ENCODE measurements at places on chromosomes 4 and X. TPM values are rescaled to one million over a fixed set of nuclear protein-coding genes. Genes with fewer than 3 reads are reported as not detected.

GRCh38 chr4:17535906-17536305 is 20.9 kb downstream of the CLRN2 start:
- H3K27ac ChIP-seq, result no peak overlapping the region
- H3K4me3 ChIP-seq, result no peak overlapping the region
- H3K27me3 ChIP-seq, result no peaks in the 10 kb centered on the region
- H3K36me3 ChIP-seq, result no peaks in the 10 kb centered on the region
- no peaks in the 10 kb centered on the region for H3K4me1 ChIP-seq

- DNase-seq, result no peak
- no peak overlapping the region for H3K27ac ChIP-seq
- H3K27me3 ChIP-seq, result no peaks in the 10 kb centered on the region
- H3K4me3 ChIP-seq, result no peak overlapping the region
Observed at GRCh38 chr4:98480535-98480934, 177.9 kb downstream of the TSPAN5 start.

PRSS48 gene
- not detected for total RNA-seq

DNA sequence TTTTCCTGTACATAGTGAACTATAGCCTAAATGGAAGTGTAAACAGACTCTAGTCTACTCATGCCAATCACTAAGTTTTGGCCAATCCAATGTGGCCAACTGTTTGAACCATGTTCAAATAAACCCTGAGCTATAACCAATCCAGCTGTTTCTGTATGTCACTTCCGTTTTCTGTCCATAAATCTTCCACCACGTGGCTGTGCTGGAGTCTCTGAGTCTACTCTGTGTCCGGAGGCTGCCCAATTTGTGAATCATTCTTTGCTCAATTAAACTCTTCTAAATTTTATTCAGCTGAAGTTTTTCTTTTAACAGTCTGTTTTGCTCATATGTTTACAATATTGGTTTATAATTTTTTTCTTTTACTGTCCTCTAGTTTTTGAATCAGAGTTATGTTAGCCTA is 112.3 kb upstream of the BANK1 start:
- no peak overlapping the region for H3K27ac ChIP-seq
- no peak overlapping the region for H3K4me3 ChIP-seq
- H3K4me1 ChIP-seq, result no peaks in the 10 kb centered on the region
- no peak for DNase-seq
- H3K27me3 ChIP-seq, result no peaks in the 10 kb centered on the region
- H3K36me3 ChIP-seq, result no peaks in the 10 kb centered on the region

DNA sequence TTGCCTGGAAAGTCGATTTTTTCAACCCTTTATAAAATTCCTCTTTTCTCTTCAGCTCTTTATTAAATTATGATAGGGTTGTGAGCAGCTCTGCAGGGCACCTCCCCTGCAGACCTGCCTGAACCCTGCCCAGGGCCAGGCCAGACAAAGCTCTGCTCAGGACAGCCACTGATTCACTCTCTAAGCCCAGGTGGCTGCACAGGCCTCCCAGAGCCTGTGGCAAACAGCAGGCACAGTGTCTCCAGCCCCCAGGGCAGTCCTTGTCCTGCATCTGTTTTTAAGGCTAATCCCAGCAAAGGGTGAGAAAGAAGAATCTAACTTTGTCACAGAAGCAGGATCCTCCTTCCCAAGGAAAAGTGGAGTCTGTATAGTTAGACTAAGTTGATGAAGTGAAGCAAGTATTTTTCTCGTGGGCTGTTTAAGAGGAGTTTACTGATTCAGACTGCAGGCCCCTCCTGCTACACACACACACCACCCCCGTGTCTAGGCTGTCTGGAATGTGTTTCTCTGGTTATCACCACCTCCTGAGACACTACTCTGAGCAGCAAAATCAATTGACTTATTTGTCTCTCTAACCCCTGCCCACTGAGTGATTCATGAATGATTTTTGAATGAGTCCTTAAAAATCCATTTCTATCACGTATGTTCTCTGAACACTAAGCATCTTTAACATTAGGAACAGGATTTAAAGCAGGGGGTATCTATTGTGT is 101.7 kb downstream of the CHIC2 start:
- no peaks in the 10 kb centered on the region for H3K36me3 ChIP-seq
- H3K4me1 ChIP-seq, result peaks cover 7% of the 10 kb centered on the region
- H3K27me3 ChIP-seq, result peaks cover 2% of the 10 kb centered on the region
- DNase-seq, result no peak
- H3K4me3 ChIP-seq, result no peak overlapping the region

Data from muscle of leg (tissue), 16 donors.